ENCODE measurements at places on chromosomes 1 and 21.

DNA sequence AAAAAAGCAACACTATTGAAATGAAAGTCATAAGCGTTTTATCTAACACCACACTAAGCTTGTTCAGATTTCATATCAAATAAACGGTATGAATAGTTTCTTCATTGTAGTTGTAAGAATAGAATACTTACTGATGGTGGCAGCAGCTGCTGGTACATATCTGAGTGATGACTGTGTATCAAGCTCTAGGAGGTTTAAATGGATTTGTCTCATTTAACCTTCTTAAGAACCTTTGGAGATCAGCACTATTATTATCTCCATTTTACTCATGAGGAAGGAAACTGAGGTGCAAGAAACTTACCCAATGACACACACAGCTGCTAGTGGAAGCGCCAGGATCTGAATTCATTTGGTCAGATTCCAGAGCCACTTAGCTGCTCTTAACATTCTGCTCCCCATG, 104.0 kb downstream of the EIF4G3 start:
- no peak for DNase-seq

GRCh38 chr1:235673981-235674380, 24.4 kb upstream of the GNG4 start:
- no peak for DNase-seq

- no peak for DNase-seq
These were observed 885.7 kb downstream of the PLA2G4A start for GRCh38 chr1:187714470-187714869.

DNA sequence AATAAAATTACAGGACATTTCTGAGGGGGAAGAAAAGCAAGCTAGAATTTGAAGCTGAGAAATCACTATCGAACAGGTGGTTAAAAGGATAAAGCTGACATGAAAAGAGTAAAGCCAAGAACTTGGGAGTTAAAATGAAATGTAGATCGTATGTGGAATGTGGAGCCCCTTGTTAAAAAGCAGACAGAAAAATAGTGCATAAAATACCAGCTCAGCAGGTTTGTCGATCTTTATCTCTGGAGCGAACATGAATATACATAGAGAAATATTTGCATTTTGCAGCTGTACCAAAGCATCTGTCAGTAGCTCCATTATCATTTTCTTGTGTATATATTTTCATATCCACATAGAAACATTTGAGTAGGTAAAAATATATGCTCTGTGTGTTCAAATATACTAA, 73.6 kb upstream of the CDC42BPA start:
- no peak for DNase-seq

DNA sequence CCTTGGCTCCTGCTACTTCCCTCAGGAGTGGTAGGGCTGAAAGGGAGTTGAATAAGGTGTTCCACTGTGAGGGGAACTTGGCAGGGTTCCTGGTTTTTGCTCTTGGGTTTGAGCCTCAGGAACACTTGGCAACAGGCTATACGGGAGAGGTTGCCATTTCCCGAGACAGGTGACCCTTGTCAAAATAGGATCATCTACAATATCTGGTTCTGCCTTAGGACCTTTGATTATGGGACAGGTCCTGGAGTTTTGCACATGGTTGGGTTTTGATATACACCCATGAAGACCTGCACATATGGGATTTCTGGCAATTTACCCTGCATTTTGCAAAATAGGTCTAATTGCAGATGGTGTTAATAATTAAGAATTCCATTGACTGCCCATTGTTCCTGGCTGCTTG, 31.1 kb downstream of the YY1AP1 start:
- DNase-seq = no peak

DNA sequence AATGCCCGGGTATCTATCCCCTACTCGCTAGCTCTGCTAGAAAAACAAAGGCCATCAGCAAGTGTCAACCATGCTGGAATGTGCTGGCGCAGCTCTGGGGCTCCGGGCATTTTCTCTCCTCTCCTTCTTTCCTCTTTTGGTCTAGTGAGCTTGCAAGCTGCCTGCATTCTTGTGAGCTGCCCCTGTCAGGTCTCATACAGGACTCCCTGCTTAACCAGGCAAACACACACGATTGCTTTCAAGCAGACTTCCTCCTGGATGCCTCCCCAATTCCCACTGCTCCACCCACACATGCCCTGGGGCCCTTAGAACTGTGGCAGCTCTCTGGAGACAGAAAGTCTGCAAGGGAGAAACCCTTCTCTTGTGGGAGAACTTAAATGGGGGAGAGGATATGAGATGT, 35.7 kb upstream of the SUCO start:
- no peak for DNase-seq

- peak; percentile 44 for DNase-seq
These were observed 1.1 kb downstream of the BCAR3 start for GRCh38 chr1:93680420-93681100.

DNA sequence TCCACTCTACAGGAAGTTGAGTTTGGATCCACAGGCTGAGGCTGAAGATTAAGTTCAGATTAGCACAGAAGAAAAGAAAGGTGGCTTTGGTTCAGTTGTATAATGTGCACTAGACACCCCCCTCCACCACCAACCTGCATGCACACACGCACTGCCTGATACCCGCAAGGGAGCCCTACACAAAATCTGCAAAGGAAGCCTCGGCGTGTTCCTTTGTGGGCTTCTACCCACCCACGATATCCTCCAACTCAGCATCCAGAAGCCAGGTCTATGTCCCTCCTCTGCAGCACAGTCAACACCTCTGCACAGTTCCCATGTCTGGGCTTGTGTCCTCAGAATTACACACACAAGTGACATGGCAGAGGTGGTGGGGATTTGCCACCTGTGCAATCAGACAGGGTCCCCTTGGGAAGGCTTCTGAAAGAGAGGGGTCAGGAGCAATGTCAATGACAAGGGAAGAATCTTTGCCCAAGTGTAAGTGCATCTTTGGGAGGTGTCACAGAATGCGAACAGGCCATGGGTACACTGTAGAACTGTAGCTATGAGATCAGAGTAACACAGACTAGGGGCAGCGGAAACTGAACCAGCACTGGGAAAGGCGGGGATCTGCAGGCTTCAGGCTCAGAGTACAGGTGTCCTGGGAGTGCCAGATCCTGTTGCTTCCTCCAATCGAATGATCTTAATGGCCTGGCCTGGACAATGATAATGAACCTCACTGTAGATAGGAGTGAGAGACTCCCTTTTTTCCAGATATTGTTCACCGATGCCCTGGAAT, 148.6 kb upstream of the ETV3 start:
- no peak for DNase-seq

GRCh38 chr1:6177681-6178380, 2.3 kb downstream of the CHD5 start:
- DNase-seq = peak; percentile 19

DNA sequence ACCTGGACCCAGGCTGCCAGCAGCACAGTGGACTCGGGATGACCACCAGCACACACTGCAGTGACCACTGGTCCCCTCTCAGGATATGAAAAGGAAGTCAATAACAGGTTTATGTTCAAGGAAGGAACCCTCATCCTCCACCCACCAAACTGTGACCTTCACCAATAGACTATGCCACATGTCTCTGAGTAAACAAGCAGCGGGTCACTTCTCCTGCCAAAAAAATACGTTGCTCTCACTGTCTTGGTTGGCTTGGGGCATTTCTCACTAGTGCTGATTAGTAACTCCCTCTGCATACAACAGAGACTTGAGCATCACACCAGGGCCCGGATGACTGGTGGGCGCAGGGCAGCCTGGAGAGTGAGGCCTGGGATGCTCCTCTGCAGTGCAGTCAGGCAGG, 25.9 kb downstream of the PARP1 start:
- no peak for DNase-seq

DNA sequence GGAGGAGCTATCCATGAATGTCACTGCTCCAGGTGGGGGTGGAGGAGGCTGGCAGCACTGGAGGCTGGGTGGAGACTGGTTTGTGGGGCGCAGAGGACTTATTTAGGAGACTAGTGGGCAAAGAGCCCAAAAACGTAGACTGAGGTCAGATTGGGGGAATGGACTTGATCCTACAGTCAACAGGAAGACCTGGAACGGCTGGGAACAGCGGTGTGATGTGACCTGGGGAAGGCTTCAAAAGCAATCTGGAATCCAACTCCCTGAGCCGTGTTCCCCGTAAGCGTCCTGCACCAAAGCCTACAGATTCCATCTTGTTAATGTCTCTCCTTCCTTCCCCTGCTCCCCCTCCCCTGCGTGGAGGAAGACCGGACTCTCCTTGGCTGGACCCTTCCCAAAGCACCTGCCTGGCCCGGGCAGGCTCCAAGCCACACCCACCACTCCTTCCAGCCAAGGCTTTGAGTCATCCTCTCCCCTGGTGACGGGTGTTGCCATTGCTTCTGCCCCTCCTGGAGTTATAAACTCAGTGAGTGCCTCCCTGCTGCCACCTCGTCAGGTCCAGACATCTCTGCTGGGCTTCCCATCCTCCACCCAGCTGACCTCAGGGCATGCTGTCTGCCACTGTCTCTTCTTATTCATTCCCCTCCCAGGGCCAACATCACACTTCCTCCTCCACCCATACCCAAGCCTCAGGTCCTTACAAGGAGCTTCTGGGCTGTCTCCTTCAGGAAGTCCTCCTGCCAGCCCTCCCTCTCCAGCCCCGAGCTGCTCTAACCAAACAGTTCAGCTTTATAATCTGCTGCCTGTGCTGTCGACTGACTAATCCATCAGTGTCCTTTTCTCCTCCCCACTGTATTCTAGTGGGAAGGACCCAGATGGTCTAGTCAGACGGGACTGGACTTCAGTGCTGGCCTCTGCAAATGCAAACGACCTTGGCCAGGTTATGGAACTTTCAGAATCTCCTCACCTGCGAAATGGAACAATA, 1.6 kb upstream of the CLSTN1 start:
- DNase-seq = peak; percentile 68

GRCh38 chr1:77951328-77951727, 27.5 kb downstream of the FUBP1 start:
- DNase-seq = no peak

GRCh38 chr1:28031173-28031572, 57.2 kb downstream of the EYA3 start:
- no peak for DNase-seq

GRCh38 chr1:53330819-53331218, 2.9 kb upstream of the LRP8 start:
- no peak for DNase-seq

DNA sequence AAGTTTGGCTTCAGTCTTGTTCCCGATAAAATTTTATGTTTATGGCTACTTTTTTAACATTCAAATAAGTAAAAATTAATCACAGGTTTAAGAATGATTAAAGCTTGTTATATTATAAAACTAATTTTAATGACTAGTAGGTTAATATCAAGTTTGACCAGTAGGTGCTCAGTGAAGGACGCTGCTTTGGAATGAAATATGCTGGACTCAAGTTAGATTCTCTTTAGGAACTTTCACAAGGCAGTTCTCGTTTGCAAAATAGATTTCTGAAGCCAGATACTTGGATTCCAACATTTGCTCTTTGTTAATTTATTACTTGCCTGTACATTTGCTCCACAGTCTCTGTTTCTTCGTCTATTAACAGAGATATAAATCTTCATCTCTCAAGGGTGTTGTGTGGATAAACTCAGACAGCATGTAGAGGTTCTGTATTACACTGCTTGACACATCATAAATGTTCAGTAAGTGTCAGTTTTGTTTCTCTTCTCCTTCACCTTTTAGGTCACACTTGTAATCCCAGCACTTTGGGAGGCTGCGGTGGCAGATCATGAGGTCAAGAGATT, 432.8 kb upstream of the CHRM3 start:
- DNase-seq = no peak

GRCh38 chr1:64398936-64399335, 71.0 kb upstream of the CACHD1 start:
- no peak for DNase-seq

DNA sequence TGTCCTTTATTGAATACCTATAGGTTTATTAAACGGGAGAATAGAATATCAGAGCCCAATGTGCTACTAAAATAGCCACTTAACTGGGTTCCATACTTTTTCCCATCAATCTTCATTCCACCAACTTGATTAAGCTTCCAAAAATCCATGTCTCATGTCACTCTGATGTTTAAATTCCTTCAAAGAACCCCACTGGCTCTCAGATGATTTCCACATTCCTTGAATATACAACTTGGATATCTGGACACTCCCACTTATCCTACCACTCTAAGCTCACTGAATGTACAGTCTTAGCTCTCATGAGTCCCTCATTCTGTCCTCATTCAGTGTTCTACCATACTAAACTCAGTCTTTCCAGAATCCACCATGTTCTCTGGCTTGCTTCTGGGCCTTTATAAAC, 21.1 kb downstream of the COL11A1 start:
- no peak for DNase-seq

- no peak for DNase-seq
These were observed 11.2 kb upstream of the CREG1 start for GRCh38 chr1:167564612-167565270.

DNA sequence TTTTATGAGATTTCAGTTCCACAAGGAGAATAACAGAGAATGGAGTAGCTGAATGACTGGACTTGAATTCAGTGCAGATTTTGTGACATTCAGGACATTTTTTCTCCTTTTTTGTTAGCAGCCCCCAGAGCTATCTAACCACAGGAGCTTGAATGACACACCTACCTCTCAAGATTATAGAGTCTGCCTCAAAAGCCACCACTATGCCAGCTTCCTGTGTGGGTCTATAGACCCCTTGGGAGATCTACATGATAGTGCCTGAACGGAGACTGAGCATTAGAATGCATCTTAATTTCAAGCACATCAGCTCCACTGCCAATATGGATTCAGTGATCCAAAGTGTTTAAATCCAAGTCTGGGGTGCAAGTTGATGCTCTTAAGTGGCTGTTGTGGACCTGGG, 74.4 kb upstream of the ZNF648 start:
- no peak for DNase-seq

- no peak for DNase-seq
These were observed 25.3 kb upstream of the ZNF697 start for GRCh38 chr1:119673171-119673940.

DNA sequence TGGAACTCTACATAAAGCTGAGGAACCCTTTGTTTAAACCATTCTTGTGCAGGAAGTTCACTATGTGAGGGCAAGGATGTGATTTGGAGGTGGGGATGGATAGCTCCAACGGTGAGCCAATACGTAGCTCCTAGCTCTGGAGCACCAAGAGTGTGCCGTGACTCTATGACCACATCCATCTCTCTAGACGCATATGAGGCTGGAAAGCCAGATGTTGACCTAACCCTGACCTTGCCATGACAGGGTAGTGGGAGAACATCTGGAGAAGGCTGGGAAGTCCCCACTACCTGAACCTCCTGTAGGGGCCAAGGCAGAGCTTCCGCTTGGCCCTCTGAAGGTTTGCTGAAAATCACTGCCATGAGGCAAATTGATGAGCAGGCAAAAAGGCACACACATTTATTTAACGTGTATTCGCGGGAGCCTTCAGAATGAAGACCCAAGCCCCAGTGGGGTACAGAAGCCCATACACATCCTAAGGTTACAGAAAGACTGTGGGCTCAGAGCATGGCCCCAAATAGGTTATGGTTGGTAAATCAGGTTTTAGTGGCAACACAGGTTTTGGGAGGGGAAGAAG, 43.4 kb downstream of the EIF2D start:
- DNase-seq = no peak

- DNase-seq = no peak
These were observed 17.3 kb upstream of the GALNT2 start for GRCh38 chr1:230049731-230050130.

GRCh38 chr21:43208561-43209332, 39.9 kb downstream of the CRYAA start:
- no peak for DNase-seq
